Lower leg skin (tissue), 4 donors: ENCODE measurements at places on chromosomes 1 and 21. TPM values are rescaled to one million over a fixed set of nuclear protein-coding genes. Genes with fewer than 3 reads are reported as not detected.

- no peak for DNase-seq
Observed at GRCh38 chr1:99527078-99527477, 118.8 kb upstream of the PALMD start.

DNA sequence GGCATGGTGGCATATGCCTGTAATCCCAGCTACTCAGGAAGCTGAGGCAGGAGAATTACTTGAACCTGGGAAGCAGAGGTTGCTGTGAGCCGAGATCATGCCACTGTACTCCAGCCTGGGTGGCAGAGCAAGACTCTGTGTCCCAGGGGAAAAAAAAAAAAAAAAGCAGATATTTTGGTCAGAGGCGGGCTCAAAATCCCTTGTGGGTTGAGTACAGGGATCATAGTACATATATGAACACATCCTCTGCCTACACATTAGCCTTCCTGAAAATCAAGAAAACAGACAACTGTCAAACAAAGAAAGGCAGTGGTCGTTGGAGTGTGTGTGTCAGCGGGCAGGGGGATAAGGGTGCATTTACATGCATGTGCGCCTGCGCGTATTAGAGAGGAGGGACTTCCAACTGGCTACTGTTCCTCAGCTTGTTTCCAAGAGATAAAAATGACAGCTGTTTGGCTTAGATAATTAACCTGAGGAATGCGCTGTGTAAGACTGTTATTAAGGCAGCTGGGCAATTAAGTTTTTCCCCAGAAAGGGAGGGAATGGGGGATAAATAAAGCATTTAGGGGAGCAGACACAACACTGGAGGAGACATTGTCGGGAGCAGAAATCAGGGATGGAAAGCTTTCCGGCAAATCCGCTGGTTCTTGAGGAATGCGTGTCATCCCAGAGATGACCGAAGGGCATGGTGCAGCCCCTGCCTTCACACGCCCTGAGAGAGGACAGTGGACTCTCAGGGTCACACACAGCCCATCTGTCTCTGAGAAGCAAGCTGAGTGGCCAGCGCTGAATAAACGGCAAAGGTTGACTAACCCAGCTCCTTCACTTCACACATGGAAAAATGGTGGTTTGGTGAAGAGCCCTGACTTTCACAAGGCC, 6.4 kb downstream of the LAMB3 start:
- no peak for DNase-seq

DNA sequence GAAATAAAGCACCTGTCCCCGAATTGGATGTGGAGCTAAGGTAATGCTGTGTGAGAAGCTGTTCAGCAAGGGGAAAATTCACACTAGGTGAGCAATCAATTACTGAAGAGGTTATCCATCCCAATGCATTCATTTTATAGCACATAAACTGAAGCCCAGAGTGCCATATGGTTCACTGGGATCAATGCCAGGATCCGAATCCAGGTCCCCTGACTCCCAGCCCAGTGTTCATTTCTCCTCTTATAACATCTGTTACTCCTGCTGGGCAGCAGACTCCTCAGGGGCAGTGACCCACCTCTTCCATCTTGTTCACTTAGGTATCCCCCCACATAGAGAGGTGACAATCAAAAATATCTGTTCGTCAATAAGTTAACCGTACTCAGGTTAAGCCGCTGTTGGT, 13.2 kb upstream of the SEC16B start:
- DNase-seq = no peak

- no peak for DNase-seq
Observed at GRCh38 chr1:110877364-110877763, 4.4 kb downstream of the CD53 start.

RAP1GAP gene
- total RNA-seq = 1.9 TPM
